ENCODE measurements at places on chromosomes 3 and 15.
A peak's percentile ranks its signal among the peaks of the same experiment; 100 is the strongest.

GRCh38 chr3:197593046-197593380, 37.2 kb upstream of the BDH1 start:
- DNase-seq = no peak

- no peak for DNase-seq
Observed at GRCh38 chr15:57551715-57552677, 39.7 kb upstream of the MYZAP start.

DNA sequence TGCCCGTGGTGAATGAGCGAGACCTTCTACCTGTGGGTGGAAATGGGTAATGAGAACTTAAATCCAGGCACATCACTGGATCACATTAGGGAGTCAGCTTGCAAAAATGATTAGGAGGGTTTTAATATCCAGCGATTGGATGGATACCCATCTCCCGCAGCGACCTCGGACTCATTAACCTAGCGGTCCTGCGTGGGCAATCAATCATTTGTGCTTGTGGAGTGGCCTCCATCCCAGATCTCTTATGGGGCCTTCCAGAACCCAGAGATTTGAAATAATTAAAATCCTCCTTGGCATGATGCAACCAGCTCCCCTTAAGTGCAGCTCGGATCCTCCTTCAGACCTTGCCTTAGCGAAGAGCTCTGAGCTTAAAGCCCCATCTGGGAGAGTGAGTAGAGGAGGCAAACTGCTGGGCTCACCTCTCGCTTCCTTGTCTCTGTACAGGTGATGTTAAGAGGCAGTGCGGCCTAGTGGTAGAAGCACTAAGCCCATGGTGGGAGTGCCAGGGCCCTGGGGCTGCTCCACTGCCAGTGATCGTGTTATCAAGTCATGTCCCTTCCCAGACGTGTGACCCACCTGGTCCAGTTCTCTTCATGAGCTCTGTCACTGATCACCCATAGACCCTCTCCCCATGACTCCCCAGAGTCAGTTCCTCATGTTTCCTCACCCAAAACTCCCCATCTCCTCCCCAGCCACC, 285.2 kb upstream of the TLE3 start:
- no peak for DNase-seq

GRCh38 chr3:88621586-88621985, 471.8 kb downstream of the C3orf38 start:
- no peak for DNase-seq

DNA sequence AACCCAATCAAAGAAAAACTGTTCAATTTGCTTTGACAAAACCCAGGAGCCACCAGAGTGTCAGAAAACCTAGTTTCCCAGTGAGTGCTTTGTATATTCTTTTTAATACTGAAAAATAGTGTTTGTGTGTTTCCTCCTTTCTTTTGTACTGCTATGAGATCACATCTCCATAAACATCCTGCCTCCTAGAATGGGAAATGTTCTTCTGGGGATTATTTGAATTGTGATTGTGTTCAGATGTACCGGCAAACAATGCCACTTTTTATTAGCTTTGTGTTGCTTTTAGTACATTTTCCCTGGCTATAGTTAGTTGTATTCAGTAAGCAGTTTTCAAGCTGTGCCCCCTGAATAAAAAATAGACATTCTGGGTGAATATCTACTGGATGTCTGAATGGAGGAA, 148.0 kb upstream of the NR2E3 start:
- DNase-seq = no peak

- no peak for DNase-seq
Observed at GRCh38 chr3:10926811-10927521, 65.6 kb upstream of the SLC6A1 start.

DNA sequence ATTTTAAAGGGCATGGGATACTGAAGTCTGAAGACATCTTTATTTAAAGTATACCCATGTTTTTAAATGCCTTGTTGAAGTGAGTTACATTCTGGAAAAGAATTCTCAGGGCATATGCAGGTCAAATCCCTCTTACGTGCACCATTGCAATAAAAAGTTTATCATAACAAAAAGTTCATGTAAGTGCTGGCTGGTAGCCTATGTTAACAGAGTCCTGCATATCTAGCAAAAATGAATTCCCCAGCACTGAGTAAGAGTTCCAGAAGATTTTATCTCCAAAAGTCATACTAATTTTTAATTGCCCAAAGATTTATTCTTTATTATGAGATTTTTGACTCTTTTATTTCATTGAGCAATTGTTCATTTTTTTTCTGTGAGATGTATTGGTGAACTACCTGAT, 104.7 kb upstream of the ROBO1 start:
- no peak for DNase-seq

DNA sequence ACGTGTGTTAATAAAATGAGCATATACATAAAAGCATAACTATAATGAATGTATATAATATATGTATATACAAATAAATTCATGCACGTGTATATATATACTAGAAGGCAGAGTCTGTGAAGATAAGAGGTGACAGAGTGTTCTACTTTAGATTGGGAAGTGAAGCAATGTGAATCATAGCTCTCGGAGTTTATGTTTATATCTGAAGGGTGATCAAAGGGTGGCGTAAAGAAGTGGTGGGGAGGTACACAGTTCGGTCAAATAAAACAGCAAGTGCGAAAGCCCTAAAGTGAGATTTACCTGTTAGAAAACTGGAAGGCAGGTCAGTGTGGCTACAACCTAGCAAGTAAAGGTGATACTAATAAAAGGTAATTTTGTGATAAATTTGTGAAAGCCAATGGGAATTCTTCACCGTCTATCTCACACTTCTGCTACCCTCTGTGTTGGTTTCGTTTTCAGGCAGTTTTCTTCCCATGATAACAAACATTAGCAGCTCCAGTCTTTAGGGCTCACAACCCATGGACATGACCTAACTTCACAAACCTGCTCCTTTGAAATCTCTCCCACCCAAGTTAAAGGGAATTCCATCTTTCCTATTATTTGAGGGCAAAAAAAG, 46.7 kb upstream of the BCHE start:
- no peak for DNase-seq

GRCh38 chr3:125611908-125612307, 16.6 kb upstream of the OSBPL11 start:
- DNase-seq = no peak

DNA sequence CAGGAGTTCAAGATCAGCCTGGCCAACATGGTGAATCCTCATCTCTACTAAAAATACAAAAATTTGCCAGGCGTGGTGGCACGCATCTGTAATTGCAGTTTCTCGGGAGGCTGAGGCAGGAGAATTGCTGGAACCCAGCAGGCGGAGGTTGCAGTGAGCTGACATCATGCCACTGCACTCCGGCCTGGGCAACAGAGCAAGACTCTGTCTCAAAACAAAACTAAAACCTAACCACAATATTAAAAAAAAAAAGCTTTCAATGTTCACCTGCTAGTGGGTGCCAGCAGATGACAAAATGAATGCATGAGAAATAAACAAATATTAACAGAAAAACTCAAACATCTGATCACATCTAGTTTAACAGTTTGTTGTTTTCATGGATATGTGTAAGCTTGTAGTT, 9.0 kb downstream of the SLC24A1 start:
- no peak for DNase-seq

GRCh38 chr15:33720952-33721351, 247.3 kb upstream of the CHRM5 start:
- DNase-seq = no peak

DNA sequence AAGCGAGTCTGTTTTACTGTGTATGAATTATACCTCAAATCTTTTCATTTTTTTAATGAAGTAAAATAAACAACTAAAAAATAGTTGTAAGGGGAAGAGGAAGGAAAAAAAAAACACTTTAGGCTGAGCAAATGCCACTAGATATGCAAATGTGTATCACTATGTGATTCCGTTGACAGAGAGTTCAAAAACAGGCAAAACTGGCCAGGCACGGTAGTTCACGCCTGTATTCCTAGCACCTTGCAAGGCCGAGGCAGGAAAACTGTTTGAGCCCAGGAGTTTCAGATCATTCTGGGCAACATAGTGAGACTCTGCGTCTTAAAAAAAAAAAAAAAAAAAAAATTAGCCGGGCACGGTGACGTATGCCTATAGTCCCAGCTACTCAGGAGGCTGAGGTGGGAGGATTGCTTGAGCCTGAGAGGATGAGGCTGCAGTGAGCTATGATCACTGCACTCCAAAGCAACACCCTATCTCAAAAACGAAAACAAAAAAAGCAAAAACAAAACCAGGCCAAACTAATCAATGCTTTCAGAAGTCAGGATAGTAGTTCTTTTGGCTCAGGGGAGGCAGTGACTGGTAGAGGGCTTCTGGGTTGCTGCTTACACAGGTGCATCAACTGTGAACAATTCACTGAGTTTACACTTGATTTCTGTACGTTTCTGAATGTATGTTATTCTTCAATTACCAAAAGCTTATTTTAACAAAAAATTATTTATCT, 7.4 kb downstream of the PRC1 start:
- no peak for DNase-seq

GRCh38 chr3:48107227-48107626, 81.0 kb downstream of the CDC25A start:
- DNase-seq = no peak

DNA sequence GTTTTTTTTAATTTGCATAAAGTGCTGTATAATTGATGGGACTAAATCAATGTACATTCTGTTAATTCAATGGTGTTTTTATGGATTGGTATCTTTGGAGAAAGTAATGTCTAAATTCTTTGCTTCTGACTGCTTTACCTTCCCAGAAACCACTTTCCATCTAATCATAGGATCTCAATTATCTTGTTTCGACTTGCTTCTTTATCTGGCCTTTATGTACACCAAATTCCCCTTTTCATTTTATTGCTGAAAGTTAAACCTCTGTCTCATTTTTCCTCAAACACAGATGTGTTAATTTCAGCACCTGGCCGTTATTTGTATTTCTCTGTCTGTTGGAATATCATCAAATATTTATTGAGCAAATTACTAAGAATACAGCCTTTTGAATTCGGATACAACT, 287.3 kb upstream of the GBE1 start:
- no peak for DNase-seq

GRCh38 chr3:120587332-120587975, 8.7 kb upstream of the NDUFB4 start:
- no peak for DNase-seq

DNA sequence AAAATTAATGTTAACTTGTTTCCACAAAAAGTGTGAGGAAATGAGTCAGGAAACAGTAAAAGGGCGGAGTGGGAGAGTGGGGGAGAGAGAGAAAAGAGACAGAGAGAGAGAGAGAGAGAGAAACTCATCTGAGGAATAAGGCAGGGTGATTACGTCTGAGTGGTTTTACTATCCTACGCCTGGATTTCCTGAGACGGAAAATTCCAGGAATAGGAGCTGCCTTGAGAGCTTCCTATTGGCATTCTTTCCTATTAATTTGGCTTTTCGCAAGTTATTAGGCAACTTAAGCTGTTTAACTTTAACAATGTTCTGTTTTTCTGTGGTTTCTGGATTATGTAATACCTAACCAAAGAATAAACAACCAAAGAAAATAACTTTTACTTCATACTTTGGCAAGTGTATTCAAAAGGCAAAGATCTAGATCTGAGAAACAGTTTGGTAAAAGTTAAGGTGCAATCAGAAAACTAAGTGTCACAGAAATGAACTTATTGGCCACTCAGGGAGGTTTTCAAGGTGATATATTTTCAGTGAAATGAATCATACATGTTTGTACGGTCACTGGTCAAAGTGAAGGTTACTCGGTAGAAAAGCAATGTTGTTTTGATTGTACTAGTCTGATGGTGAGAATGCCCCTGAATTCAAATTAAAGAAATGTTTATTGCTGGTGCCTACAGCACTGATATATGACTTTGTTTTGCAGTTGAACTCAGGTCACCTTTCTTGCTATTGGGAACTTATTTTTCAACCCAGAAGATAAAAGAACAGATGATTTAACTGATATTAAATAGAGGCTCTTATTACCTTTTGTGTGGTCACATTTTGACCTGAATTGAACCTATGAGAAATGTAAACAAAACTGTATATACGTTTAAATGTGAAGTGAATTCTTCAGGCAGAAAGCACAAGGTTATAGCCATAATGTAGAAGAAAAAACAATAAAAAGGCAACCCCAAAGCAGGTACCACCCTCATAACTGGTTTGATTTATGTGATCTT, 39.9 kb upstream of the TNFSF10 start:
- DNase-seq = peak; percentile 37

- no peak for DNase-seq
Observed at GRCh38 chr3:52704611-52705437, 767 bp downstream of the GLT8D1 start.

DNA sequence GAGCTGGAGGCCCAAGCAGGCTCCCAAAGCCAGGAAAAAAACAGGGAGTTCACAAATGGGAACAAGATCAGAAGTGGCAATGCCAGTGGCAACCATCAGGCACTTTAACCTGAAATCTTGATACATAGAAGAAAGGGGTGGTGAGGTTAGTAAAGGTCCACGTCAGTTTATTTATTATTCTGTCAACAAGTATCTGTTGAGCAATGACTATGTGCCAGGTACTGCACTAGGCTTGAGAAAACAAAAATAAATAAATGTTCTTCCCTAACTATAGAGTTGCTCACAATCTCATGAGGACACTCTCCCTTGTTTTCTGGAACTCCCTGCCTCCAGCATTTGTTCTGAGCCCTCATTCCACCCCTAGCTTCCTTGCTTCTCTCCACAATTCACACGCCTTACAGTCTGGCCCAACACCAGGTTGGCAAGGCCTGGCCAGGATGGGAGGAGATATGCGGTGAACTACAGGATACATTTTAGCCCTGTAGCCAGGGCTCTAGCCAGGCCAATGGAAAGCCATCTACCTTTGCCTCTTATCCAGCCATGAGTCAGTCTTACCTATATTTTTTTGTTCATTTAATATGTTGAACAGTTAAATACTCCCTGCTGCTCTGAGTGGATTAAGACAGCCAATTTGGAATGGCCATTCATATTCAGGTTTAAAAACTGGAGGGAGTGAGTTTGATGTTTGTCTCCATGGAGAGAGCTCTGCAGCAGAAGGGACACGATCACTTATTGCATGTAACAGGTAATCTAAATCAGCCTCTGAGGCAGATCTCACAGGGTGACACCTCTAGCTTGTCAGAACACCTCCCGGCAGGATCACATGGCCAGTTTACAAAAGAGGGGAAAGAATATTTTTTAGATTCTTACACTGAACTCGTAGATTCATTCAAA, 161.9 kb upstream of the ATP11B start:
- no peak for DNase-seq

GRCh38 chr3:188043891-188044290, 110.1 kb upstream of the LPP start:
- no peak for DNase-seq

- no peak for DNase-seq
Observed at GRCh38 chr3:30640851-30641250, 34.5 kb downstream of the TGFBR2 start.

- peak; percentile 30 for DNase-seq
Observed at GRCh38 chr3:156160647-156161046, 40.3 kb downstream of the KCNAB1 start.

DNA sequence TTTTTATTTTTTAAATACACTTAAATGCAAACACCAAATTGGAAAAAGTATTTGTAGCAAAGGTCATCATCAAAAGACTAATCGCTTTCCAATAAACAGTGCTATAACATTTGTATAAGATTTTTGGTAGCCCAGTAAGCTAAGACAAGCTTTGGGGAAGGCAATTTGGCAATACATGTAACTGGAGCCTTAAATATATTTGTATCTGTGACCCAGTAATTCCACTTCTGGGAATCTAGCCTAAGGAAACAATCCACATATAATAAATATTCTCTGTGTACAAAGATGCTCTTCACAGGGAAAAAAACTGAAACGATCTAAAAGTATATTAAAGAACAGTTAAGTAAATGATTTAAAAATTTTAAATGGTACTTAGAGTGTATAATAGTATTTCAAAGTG, 65.5 kb upstream of the TJP1 start:
- DNase-seq = no peak

Data from CD4-positive, alpha-beta T cell treated with Interleukin-10 for 1 hour (primary cell).